ENCODE measurements at places on chromosomes 1 and 21. TPM values are rescaled to one million over a fixed set of nuclear protein-coding genes. Genes with fewer than 3 reads are reported as not detected.

DNA sequence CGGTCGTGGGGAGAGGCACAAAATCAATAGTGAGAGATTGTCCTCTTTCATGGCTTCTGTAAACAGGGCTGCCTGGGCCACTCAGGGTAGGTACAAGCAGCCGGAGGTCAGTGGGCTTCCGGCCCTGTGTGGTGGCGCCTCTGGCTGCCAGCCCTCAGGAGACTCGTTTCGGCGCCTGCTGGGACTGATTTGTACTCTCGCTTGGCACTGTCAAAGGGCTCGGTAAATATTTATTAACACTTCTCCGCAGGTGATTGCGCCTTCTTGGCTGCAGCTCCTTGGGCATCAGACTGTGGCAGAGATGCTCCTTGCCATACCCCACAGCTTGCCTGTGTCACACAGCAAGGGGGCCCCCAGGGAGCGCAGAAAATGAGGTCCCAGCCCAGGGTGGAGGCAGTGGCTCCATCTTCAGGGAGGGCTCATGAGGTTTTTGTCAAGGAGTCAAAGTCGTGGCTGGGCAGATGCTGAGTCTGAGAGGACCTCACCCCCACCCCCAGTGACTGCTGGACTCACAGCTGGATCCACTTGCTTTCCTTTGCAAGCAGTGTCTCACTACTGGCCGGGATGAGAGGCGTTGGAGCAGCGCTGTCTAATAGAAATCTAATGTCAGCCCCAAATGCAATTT lies 262.5 kb downstream of the GRIK3 start:
- no peak for DNase-seq

GRCh38 chr21:15221799-15222386 lies 157.1 kb upstream of the NRIP1 start:
- no peak for DNase-seq

DNA sequence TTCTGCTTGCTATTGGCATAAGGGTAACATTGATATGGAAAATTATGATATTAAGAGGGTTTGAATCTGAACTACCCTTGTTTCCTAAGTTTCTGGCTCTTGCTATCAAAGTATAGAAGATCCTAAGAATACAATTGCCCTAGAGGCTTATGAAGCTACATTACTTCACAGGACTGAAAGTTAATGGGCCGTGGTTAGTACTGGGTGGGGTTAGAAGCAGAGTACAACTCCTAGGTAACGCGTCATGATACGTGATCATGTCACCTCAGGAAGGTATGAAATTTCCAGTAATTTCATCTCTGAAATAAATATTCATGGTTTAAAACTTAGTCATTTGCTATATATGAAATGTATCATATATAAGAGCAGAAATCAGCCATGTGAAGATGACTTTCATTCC lies 743.8 kb upstream of the NEGR1 start:
- no peak for DNase-seq

Gene NLRP3
- 0.29 TPM for total RNA-seq

DNA sequence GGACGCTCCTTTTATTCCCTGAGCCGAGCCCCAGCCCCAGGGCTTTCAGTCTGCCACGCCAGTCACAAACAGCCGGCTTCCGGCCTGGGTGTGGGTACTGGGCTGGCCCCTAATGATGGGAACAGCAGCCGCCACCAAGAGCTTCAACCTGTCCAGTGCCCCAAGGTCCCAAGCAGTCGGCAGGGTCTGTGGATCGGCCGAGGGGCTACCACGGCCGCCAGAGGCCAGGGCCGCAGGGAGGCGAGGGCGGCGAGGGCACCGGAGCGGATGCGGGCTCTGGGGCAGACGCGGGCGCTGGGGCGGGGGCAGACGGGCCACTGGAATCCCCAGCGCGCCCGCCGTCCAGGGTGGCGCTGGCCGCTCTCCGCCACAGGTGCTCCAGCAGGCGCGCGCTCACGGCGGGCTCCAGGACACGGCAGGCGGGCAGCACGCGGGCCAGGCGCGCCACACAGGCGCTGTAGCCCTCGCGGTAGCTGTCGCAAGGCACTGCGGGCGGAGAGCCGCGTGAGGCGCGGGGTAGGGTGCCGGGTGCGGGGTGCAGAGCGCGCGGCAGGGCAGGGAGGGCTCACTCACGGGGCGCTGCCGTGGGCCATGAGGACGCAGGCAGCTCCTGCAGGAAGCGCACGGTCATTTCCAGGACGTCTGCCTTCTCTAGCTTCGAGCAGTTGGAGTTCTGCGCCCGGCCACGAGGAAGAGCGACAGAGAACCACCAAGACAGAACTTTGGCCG lies 887 bp downstream of the HES2 start:
- DNase-seq: no peak

DNA sequence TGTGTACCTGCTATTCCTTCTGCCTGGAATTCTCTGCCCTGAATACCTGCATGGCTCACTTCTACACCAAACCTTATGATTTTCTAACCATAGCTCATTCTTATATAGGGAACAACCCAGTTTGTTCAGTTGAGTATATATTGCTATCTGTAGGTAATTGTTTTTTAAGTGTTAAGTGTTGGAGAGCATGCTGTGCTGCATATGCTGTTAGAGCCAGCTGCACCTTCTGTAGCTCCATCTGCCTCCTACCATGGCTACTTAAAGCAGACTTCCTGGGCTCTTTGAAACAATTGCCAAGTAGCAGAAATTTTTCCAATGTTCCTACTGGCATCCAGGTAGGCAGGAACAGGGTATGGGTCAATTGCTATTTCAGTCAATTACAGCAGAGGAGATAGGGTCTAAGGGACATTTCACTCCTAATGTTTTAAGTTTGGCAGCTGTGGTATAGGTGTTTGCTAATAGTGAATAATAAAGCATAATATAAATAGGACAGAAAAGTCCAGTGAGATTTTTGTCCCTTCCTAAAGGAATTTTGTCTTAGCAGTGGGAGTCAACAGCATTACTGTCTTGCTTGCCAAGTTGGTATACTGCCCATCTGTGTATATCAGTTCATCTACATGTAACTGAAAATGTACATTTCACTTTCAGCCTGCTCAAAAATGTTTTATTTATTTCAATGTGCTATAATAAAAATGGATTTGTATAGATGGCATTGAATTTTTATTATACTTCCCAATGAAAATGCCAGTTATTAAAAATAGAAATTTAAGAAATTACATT lies 34.0 kb upstream of the C1orf115 start:
- no peak for DNase-seq

DNA sequence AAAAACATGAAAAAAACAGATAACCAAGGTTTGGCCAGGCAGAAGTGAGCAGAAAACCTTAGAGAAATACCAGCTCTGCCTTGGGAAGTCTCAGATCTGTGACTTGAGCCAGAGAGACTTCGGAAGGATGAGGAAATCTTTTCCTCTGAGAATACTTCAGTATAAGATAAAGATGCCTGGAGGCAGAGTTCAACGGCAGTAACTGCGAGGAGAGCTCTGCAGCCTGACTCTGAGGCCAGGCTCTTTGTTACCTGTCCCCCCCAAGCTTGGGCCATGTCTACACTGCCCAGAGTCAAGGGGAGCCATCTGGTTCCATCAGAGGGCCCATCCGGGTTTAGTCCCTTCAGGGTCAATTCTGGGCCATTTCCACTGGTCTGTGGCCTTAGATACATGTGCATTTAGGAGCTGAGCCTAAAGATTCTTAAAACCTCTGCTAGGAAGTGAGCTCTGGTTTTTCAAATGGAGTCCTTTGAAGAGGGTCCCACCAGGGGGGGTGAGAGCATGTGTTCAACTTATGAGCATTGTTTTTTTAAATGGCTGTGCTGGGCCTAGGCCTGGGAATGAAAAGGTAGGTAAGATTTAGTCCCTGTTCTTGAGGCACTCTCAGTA lies 8.7 kb downstream of the KIRREL1 start:
- DNase-seq: no peak

DNA sequence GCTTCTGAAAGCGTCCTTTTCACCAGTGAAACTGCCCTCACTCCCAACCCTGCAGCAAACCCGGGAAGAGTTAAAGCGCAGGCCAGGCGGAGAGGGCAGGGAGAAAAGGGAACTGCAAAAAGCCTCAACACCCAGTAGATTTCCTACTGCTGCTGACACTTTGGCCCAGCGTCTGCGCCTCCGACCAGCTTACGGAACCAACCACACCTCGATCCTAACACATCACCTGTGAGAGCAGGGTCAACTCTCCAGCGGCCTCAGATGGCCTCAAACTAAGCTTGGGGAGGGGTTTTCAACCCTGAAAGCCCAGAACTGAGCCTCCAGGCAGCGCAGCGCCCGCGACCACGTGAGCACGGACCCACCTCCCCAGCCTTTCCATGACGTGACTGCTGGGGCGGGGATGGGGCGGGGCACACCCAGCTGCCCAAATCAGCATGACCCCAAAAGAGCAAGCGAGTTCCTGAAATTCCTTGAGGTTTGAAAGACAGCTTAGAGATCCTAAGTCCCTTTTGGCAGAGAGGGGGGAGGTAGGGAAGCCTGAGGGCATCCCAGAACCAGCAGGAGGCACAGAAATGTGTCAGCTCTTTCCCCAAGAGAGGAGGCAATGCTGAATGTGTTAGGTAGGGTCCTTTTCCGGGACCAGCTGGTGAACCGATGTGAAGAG lies 59.1 kb downstream of the ITPKB start:
- peak; percentile 90 for DNase-seq

- no peak for DNase-seq
Measured at GRCh38 chr1:37096523-37096922, 62.2 kb upstream of the GRIK3 start.

- DNase-seq: no peak
Measured at GRCh38 chr1:214337511-214337910, 56.6 kb downstream of the SMYD2 start.

Gene KRTAP19-1
- total RNA-seq: not detected

Gene RPAP2
- total RNA-seq: 7.6 TPM

Gene SH3GLB1
- 39.5 TPM for total RNA-seq

GRCh38 chr1:5724847-5725246 lies 267.4 kb downstream of the NPHP4 start:
- DNase-seq: no peak

Gene TSTD1
- 5.6 TPM for total RNA-seq

DNA sequence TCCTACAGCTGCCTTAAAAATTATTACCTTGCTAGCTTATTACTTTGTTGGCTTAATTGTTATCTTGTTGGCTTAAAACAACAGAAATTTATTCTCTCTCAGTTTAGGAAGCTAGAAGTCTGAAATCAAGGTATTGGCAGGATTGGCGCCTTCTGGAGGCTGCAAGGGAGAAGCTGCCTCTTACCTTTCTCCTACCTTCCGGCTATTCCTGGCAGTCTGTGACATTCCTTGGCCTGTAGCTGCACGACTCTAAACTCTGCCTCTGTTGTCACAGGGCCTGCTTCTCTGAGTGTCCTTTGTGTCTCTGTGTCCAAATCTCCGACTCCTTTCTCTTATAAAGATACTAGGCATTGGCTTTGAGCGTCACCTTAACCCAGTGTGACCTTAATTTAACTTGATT lies 579.9 kb upstream of the B3GALT2 start:
- no peak for DNase-seq

Gene ZNF496
- 35.5 TPM for total RNA-seq

DNA sequence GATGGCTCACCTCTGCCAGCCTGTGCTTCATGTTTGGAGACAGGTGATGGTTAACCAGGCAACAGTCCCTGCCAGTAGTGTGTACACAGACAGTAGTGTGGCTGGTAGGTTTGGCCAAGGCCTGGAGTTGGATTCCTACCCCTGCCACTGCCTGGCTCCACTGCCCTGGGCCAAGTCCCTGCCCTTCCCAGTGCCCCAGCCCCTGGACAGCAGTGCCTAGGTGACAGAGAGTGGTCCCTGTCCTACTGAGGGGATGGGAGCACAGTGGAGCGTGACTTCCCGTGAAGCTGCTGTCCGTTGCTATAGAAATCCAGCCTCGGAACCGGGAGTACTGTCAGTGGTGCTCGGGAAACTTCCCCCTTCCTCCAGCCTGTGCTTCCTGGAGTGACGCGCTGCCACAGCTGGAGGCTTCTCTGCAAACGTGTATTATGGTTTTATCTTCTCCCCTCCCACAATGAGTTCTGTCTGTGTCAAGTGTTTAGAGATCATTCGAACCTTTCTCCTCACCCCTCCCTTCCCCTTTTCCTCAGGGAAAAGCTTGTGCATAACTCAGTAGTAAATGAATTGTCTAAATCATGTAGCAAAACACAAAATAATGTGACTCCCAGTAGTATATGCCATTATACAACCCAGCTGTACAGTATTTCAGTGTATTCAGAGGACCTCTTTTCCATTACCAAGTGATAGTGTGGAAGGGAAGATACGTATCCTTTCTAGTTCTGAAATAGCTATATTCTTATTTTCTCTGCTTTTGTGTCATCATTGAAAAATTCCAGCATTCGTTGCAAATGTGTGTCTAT lies 73.4 kb downstream of the GALNT2 start:
- no peak for DNase-seq

Gene IFI44
- 40.7 TPM for total RNA-seq

Gene WLS
- total RNA-seq: 102 TPM

GRCh38 chr1:9149837-9150581 lies 21.1 kb upstream of the GPR157 start:
- DNase-seq: no peak

Gene GJC2
- total RNA-seq: 13.5 TPM

Gene ANKRD35
- total RNA-seq: 8.8 TPM

GRCh38 chr21:15837645-15838044 lies 107.9 kb downstream of the USP25 start:
- peak; percentile 25 for DNase-seq

GRCh38 chr1:42379794-42380585 lies 602 bp upstream of the RIMKLA start:
- DNase-seq: no peak

DNA sequence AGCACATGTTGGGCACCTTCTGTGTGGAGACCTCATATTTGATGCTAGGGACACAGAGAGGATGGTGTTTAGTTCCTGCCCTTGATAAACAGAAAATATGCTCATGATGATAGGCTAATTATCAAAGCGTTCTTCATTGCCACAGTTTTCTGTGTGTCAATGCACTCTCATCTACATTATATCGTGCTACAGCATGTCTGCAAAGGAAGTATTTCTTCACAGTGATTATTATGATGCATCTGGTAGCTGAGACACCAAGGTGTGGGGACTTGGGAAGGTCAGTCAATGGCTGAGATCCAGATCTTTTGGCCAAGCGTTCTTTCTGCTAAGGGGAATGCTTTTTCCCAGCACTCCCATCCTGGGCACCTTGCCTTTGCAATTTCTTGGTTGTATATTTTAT lies 321.2 kb downstream of the PBX1 start:
- no peak for DNase-seq

GRCh38 chr1:58922302-58923089 lies 138.6 kb upstream of the JUN start:
- DNase-seq: peak; percentile 65

DNA sequence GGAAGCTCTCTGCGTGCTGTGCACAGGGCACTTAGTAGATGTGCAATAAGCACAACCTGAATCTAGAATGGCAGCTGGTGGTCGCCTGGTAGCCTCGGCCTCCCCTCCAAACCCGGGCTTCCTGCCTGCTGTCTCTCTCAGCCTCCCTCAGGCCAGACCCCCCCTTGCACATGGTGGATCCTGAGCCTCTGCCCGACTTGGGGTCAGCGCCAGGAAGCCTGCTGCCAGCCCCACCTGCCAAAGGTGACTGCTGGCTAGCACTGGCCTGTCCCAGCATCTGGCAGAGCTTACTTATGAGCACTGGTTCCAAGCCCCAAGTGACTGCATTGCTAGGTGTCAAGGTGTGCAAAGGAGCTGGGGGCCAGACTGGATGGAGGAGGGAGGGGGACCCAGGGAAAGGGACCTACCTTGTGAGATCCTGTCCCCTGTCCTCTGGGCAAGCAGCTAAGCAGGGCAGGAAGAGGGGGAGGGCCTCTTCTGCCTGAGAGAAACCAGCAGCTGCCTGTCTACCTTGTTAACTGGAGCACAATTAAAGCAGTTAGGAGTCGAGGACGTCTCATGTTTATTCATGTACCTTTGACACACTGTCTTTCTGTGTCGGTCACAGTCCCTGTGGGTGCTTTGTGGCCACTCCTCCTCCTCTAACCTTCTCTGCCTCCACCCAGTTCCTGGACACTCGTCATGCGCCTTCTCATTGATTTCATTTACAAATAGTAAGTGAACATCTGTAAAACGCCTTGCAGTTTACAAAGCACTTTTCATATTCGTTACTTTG lies 100.9 kb downstream of the DDX20 start:
- no peak for DNase-seq
